ENCODE measurements at places on chromosomes 5 and 9. TPM values are rescaled to one million over a fixed set of nuclear protein-coding genes. Genes with fewer than 3 reads are reported as not detected.

The SNCAIP gene
- not detected for total RNA-seq

The CD72 gene
- 6.1 TPM for total RNA-seq

The LHX3 gene
- not detected for total RNA-seq

The CATSPER3 gene
- total RNA-seq, result 0.67 TPM

The UBE2R2 gene
- total RNA-seq, result 35.4 TPM

The TAF11L3 gene
- total RNA-seq, result not detected

The CD74 gene
- total RNA-seq, result 597 TPM

The SELENOP gene
- not detected for total RNA-seq

The CDX1 gene
- not detected for total RNA-seq

The CER1 gene
- not detected for total RNA-seq

The PALM2AKAP2 gene
- not detected for total RNA-seq

Measured in activated naive CD4-positive, alpha-beta T cell treated with anti-CD3 and anti-CD28 coated beads, Interleukin-2, amount 10 ng/mL, durations not matched to agents 5 hours and 36 hours (primary cell).